GM04503 (cell line): ENCODE measurements at places on chromosomes 4 and X.

DNA sequence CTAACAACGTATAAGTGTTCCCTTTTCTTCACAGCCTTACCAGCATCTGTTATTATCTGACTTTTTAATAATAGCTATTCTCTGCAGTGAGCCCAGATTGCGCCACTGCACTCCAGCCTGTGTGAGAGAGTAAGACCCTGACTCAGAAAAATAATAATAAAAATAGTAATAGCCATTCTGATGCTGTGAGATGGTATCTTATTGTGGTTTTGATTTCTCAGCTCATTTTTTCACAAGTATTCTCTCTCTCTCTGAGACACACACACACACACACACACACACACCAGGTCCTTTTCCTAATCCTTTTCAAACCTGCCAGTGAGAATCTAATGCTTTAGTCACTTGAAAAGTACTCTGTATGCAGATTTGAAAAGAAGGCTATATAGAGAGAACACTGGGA lies 89.8 kb downstream of the CHIC2 start:
- no peak for DNase-seq

DNA sequence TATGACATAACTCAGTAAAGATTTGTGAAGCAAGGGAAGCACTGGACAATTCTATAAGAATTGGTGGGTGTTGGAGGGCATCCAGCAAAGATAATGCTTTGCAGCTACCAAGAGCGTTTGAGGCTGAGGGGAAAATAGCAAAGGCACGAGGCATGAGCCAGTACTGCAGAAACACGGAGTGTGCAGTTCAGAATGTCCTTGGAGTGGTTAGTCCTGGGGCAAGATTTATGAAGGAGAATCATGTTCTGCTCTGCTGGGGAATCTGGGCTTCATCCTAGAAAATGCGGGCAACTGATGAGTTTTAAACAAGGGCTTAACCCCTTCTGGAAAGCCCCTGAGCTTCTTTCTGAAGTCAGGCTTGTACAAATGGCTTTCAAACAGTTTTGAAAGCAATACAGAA lies 452.5 kb downstream of the IL15 start:
- peak; percentile 31 for DNase-seq

DNA sequence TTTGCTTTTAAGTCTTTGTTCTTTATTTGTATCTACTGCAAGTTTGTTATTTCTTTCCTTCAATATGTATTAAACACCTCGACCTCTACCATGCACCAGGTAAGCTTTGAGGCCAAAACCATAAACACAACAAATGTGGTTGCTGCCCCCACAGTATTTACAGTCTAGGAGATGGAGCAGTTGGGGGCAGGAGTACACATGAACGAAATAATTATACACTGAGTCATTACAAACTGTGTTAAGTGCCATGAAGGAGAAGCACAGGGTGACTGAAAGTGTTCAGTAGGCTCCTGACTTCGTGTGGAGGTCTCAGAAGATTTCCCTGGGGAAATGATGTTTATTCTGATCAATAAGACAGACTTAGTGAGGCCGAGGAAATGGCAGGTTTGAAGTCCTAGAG lies 30.3 kb downstream of the SLC25A43 start:
- no peak for DNase-seq

GRCh38 chr4:107098401-107098800 lies 62.3 kb upstream of the DKK2 start:
- no peak for DNase-seq

GRCh38 chrX:21939906-21940305 lies 603 bp upstream of the SMS start:
- no peak for DNase-seq

DNA sequence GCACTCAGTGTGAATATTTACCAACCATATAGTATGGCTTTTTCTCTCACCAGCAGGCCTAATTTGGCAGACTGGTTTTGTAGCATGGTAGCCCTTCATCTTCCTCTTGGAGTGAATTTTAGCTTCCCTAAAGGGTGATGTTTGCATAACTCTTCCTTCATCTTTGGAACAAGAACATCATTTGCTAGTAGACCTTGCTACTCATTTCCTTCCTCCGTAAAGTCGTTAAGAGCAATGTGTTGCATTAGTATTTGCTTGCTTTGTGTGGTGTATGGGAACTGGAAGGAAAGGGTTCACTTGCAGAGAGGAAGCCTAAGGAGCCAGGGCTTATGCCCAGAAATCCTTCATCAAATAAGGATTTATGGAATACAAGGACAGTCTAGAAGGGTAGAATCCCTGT lies 50.2 kb upstream of the PGRMC2 start:
- no peak for DNase-seq

GRCh38 chr4:3473996-3474765 lies 11.1 kb downstream of the DOK7 start:
- no peak for DNase-seq

DNA sequence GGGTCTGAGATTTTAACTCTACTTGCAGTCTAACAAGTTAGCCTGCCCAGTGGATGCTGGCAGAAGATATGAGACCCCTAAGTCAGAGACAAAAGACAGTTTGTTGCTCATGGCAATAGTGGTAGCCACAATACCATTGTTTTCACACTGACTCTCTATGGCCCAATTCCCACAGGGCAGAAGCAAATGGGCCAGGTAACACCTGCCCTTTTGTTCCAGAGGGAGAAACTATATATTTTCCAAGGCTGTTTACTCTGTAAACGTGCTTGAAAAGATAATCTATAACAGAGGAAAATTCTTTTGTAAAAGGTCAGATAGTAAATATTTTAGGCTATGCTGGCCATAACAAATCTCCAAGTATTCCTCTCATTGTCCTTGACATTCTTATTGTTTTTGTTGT lies 57.2 kb upstream of the NPNT start:
- no peak for DNase-seq

- no peak for DNase-seq
Measured at GRCh38 chrX:111585337-111585736, 73.9 kb downstream of the SERTM2 start.

GRCh38 chrX:70038951-70039350 lies 10.8 kb downstream of the AWAT2 start:
- DNase-seq, result no peak

- no peak for DNase-seq
Measured at GRCh38 chrX:107894038-107894437, 68.4 kb downstream of the MID2 start.

GRCh38 chr4:166594326-166594946 lies 639.9 kb downstream of the SPOCK3 start:
- DNase-seq, result no peak

DNA sequence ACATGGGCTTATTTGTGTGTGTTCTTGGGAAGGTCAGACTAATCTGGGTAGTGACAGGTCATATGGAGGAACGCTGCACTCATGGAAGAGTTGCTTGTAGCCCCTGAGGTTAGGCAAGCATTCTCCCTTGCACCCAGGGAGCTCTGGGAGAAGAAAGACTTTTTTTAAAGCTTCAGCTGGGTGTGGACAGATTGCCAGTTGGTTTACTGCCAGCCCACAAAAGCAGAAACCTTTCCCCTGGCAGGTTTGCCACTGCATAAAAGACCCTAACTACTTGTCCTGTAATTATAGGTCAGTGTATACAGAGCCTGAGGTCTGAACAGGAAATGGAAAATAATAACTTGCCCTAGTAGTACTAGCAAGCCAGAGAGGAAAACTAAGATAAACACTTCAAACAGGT lies 7.4 kb upstream of the NFKB1 start:
- no peak for DNase-seq

- DNase-seq, result no peak
Measured at GRCh38 chrX:109880629-109881028, 122.3 kb upstream of the TMEM164 start.

DNA sequence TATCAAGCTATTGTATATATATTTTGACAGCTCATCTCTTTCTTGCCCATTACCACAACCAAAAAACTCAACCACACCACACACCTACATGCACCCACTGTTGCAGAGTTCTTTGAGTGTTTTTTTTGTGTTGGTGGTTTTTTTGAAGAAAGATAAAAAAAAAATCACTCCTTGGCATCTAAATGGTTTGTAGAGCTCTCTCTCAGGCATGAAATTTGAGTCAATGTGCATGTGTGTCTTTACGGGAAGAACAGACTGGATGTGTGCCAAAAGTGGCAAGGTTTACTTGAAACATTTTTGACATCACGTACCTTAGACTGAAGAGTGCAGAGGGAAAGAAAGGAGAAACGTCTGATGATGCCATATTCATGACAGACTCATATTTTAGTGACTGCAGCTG lies 154.2 kb downstream of the FHIP1A start:
- DNase-seq, result no peak

- DNase-seq, result no peak
Measured at GRCh38 chr4:72525938-72526337, 43.1 kb downstream of the ADAMTS3 start.

- no peak for DNase-seq
Measured at GRCh38 chrX:124010157-124010556, 48.7 kb downstream of the STAG2 start.

GRCh38 chrX:50812995-50813842 lies 775 bp downstream of the SHROOM4 start:
- no peak for DNase-seq

DNA sequence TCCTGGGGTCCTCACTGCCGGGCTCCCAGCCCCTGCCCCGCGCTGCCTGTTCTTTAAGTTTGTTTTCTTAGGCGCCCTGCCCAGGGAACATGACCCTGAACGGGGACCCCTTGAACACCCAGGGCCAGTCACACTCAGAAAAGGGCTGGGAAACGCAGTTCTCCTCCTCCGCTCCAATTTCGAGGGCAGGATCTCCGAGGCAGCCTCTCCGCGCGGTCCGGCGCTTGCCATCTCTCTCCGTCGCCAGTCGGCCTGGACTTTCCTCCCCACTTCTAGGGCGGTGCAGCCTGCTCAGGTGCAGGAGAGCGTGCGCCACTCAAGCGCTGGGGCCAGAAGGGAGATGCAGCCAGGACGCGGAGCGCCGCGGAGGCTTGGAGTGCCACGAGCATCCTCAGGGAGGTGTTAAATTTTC lies 9.9 kb downstream of the PRDM8 start:
- no peak for DNase-seq
